Activated CD8-positive, alpha-beta memory T cell treated with anti-CD3 and anti-CD28 coated beads for 24 hours (primary cell): ENCODE measurements at places on chromosomes 1 and 21.

- no peak for DNase-seq
Measured at GRCh38 chr1:219372916-219373615, 199.4 kb downstream of the LYPLAL1 start.

DNA sequence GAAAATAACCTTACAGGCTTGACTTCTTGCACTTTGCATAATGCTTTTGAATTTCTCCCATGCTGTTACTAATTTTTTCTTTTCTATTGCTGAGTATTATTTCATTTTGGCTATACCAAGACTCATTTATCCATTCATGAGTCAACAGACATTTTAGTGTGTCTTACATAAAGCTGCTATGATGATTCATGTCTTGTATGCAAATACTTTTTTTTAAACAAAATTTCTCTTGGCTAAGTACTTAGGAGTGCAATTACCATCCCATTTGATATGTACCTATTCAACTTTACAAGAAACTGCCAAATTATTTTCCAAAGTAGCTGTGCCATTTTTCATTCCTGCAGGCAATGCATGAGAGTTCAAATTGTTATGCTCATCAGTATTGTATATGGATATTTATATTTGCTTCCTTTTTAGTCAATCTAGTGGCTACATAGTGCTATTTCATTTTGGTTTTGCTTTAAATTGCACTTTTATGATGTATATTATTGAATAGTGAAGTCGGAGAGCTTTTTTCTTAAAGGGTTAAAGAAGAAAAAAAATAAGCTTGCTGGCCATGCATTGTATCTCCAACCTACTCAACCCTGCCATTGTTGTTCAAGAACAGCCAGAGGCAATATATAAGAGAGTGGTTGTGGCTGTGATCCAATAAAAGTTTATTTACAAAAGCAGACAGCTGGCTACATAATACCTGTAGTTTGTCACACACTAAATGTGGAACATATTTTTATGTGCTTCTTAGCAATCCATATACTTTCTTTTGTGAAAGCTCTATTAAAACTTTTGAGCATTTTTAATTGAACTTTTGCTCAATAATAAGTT, 862.8 kb downstream of the KCNT2 start:
- no peak for DNase-seq

DNA sequence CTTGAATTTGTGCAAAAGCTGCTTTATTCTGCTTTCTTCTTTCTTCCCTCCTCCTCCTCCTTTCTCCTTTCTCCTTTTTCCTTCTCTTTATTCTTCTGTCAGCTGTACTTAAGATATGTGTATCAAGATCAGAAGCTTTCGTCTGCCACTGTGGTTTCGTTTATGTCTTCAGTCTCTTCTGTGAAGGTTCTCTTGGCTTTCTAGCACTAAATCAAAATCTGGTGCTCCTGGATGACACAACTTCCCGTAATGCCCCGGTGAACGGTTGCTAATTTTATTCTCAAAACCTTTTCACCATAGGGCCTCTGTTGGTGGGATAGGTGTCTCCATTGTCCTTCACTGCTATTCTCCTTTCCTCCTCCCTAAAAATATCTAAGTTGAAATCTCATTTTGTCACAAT, 5.0 kb downstream of the ATF6 start:
- DNase-seq: no peak

DNA sequence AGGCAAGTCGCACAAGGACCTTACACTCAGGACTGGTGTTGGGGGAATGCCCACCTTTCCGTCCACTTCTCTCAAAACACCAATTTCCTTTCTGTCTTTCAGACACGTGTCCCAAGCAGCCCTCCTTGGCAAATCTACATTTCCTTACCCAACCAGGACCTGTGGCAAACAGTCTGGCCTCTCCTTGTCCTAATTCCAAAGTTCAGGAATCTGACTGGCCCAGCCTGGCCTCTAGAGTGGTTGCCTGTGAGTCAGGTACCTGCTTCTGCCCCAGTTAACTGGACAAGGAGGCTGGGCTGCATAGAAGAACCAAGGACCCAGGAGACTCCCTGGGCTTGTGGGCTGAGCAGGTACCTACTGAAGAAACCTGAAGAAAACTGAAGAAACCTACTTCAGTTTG, 34.3 kb upstream of the CITED4 start:
- DNase-seq: no peak

DNA sequence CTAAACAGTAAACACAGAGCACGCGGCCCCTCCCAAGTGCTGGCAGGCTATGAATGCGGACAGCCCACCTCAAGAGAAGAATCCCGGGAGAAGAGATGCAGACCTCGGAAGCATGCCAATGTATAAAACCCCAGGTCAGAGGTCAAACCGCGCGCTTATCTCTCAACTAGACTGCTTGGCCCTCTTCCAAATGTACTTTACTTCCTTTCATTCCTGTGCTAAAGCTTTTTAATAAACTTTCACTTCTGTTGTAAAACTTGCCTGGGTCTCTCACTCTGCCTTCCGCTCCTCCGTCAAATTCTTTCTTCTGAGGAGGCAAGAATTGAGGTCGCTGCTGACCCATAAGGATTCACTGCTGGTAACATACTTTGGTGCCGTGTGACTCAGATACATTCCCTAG, 216.0 kb downstream of the S1PR1 start:
- no peak for DNase-seq

DNA sequence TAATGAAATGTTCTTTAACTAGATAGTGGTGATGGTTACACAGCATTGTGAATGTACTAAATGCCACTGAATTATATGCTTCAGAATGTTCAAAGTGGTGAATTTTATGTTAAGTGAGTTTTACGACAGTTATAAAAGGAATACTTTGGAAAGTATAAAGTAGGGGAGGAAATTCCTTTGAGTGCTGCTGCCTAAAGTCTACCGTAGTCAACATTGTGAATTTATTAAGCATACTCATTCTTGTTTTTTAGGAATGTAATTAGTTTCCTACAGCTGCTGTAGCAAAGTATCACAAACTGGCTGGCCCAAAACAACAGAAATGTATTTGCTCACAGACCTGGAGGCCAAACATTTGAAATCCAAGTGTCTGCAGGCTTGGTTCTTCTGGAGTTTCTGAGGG, 73.0 kb downstream of the SWT1 start:
- no peak for DNase-seq

- no peak for DNase-seq
Measured at GRCh38 chr1:13583966-13584791, 547 bp downstream of the PDPN start.

GRCh38 chr1:168473126-168473525, 70.7 kb downstream of the XCL2 start:
- no peak for DNase-seq

- peak; percentile 42 for DNase-seq
Measured at GRCh38 chr1:5934058-5934884, 58.0 kb downstream of the NPHP4 start.

GRCh38 chr1:37394574-37395464, 79.6 kb upstream of the ZC3H12A start:
- no peak for DNase-seq

DNA sequence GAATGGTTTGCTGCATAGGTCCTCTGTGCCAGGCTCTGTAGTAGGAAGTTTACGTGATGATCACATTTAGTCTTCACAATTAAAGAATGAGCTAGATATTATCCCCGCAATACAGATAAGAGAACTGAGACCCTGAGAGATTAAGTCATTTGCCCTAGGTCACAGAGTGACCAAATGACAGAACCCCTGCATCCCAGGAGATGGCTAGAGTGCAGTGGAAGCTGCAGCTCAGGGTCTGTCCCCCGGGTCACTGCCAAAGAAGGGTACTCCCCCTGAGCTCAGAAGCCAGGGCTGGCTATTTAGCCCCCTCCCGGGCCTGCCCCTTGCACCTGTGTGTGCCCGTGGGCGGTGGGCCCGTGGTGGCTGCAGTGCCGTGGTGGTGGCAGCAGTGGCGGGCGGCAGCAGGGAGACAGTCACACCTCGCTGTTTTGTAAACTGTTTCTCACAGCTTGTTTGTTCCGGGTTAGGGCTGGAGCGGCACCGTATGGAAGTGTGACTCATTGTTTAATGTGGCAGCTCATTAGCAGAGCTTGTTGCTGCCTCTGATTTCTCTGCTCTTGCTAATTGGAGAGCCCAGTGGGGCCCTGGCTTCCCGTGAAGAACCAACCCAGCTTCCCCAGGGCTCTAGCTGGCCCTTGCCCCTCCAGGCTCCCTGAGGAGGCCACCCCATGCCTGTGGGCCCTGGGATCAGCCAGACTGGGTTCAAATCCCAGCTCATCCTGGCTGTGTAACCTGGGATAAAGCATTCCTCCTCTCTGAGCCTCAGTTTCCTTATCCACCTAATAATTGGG, 19.3 kb upstream of the FOXO6 start:
- peak; percentile 46 for DNase-seq

DNA sequence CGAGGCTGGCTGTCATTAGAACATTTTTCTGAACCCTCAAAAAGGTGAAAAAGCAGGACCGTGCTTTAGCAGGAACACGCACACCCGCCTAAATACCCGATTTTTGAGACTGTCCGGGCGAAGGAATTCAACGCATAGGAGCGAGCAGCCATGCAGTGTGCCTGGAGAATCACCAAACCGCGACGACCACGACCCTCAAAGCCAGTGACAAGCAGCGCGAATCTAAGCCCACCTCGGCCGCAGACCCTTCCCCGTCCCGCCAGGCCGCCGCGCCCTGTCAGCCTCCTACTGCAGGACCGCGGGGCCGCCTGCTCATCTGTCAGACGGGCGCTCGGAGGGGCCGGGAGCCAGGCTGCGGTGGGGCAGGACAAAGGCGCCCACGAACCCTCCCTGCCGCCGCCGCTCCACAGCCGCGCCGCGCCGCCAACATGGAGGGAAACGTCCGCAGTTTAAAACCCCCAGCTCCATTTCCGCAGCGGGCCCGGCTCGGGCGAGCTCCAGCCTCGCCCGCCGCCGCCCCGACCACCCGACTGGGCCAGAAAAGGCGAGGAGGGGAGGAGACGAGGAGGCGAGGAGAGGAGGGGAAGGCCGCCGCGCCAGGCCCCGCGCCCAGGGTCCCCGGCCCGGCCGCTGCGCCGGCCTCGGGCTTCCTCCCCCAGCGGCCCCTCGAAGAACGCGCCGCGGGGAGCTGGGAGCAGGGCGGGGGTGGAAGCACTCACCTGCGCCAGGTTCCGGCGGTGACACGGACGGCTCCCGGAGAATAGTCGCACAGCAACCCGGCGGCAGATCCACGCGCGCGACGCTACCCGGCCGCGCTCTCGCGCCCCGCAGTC, at the start of gene LBR:
TSS of gene LBR (minus strand) at position 804 of the 833 bp plus-strand sequence. CDS start 3,963 bp downstream, outside the sequence.
- DNase-seq: no peak

- DNase-seq: no peak
Measured at GRCh38 chr21:36297406-36297937, 22.5 kb upstream of the MORC3 start.

DNA sequence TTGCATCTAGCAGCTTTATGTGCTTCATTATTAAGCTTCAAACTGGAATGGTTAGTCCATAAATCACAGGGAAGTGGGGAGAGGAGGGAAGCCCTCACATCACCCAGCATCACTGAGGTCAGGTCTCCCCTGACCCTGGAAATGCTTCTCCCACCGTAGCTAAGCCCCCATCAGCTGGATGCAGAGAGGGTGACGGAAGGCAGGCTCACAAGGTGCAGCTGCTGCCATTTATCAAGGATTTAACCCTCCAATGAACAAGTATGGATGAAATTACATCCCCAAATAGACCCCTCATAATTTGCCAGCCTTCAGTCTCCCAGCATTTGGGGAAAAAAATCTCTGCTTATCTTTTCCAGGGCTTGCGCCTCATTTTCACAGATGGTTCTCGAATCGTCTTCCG, 60.8 kb downstream of the PGM1 start:
- DNase-seq: no peak

DNA sequence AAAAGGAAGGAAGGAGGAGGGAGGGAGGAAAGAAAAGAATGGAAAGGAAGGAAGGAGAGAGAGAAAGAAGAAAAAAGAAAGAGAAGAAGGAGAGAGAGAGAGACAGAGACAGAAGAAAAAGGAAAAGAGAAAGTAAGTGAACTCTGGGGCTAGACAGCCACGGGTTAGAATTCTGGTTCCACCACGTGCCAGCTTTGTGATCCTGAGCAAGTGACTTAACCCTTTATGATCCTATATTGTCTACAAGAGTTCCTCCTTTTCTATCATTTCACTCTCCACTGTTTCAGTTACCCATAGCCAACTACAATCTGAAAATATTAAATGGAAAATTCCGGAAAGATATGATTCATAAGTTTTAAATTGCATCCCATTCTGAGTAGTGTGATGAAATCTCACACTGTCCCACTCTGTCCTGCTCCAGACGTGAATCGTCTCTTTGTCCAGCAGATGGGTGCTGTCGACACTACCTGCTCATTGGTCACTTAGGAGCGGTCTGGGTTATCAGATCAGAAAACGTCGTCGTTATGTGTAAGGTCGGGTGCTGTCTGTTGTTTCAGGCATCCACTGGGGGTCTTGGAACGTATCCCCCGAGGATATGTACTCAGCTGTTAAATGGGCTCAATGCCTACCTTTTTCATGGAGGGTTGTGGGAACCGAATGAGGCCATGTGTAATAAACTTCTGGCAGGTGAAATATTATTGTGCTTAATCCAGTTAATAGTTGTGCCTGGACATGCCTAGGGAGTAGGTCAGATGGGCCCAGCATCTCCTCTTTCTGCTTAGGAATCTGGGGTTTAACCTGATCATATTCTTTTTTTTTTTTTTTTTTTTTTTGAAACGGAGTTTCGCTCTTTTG, 19.1 kb downstream of the TMEM51 start:
- DNase-seq: no peak

GRCh38 chr21:45818276-45818903, 163.2 kb upstream of the COL6A1 start:
- no peak for DNase-seq

DNA sequence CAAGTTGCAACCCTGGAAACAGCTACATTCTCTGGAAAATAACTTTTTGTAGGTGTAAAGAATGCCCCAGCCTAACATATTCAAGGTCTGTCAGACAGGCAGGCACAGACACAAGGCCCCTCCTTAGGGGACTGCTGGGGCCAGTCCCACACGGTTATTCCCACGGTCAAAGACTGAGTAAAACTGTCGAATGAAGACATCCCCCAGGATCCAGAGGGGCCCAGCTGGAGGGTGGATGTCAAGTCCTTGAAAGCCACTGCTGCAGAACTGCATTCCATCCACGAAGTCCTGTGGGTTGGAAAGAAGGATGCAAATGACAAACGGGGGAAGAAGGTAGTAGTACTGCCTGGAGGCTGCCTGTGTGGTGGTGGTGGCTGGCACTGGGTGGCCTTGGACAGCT, 6.9 kb upstream of the RAB7B start:
- DNase-seq: no peak

DNA sequence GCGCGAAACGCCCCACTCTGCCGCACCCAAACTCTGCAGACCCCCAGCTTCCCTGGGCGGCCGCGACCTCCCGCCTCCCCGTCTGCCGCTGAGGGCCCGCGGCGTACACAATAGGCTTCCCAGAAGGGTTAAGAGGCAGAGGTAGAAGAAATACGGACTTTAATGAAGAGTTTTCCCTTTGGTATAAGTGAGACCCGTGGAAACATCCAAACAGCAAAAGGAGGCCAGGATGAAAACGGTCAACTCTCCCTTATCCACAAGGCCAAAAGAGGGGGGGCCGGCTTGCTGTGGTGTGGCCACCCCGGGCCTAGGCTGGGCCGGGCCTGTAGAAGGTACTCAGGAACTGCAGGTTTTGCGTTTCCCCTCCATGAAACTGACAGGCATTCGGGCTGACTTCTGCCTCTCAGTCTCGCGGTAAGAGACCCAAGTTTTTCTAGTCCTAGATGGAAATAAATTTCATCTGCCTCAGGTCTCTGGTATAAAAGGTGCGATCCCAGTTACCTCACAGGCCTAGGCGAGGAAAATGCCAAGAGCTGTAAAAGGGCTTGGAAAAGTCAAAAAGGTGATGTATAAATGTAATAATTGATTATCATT, 671 bp upstream of the PYGO2 start:
- DNase-seq: no peak
